ENCODE measurements at places on chromosomes 5 and 9.
A peak's percentile ranks its signal among the peaks of the same experiment; 100 is the strongest.

DNA sequence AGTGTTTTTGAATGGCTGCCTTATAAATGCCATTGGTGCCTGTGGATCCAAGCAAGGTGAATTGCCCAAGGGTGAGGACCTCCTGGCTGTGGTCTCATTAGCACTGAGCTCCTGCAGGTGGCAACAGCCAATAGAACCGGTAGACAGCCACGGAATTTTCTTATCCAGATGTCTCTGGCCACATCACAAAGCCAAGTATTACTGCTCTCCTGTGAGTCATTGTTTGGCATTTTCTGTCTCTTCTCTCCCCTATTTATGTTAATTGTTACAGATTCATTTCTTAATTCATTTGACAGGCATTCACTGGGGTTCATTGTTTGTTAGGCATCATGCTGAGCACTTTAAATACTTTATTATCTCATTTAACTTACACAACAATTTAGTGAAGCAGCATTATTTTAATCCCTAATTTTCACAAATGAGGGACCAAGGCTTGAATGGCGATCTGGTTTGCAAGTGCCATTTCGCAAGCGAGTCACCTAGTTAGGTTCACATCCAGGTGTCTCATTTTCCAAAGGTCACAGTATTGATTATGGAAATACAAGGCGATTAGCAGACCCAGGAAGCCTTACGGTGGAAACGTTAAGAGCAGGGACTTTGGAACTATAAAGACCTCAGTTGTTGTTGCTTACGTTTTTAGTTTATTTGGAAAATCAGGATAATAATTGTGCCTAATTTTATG is 58.2 kb upstream of the DPYSL3 start:
- DNase-seq: peak; percentile 28

DNA sequence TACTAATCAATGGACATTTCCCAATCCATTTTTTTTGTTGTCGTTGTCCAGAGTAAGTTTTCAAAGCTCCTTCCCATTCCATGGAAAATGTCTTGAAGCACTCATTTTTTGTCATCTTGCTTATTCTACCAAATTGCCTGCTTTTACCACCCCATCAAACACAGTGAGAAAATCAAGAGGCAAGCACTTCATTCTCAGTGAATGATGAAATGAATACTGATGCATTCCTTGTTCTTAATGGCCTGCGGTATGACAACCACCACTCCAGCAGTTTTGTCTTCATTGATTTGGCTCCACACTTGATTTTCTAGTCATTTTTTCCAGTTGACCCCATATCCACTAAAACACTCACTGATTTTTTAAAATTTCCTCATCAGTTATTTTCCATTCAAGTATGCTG is 193.5 kb upstream of the ANKH start:
- no peak for DNase-seq

GRCh38 chr9:3464033-3464638 is 61.7 kb downstream of the RFX3 start:
- no peak for DNase-seq

DNA sequence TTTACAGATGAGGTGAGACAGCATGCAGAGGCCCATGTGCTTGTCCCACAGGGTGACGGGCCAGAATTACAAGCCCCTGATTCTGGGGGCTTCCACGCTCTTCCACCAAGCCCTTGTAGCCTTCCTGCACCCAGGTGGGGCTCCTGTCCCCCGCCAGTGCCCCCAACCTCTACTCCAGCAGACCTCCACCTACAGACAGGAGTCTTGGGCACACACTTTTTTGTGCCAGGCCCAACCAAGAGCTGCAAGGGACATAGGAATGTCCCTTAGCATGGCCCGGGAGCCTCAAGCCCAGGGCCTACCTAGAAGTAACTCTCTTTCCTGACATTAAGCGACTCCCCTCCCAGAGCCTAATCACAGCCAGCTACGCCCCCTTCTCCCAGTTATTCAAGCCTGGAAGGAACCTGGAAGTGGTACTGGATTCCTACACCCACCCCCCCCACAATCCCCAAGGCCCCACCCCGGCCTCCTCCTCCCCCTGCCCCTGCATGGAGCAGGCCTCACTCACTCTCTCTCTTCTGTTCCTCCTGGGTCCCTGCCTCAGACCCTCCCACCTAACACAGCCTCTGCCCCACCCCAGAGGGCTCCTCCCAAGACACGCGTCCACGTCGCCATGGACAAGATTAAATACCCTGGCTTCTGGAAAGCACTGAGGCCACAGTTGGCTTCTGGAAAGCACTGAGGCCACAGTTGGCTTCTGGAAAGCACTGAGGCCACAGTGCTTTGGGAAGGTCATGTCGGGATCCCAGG is 30.5 kb downstream of the ADAMTS2 start:
- no peak for DNase-seq

DNA sequence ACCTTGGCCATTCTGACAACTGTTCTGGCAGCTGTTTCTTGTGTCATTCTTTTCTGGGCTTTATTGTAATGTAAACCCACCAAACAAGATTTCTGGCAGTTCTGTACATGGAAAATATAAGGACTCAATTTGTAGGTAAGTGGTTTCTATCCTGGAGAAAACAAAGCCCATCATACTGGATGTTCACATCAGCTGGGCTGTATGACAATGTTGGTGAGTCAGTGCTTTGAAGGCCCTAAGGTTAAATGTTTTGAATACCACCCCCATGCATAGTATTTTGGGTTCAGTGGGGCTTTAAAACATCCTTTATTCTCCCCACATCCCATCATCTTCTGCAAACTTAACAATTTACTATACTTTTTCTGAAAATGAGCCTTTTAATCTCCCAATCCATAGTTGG is 52.5 kb downstream of the SH3GL2 start:
- DNase-seq: no peak

DNA sequence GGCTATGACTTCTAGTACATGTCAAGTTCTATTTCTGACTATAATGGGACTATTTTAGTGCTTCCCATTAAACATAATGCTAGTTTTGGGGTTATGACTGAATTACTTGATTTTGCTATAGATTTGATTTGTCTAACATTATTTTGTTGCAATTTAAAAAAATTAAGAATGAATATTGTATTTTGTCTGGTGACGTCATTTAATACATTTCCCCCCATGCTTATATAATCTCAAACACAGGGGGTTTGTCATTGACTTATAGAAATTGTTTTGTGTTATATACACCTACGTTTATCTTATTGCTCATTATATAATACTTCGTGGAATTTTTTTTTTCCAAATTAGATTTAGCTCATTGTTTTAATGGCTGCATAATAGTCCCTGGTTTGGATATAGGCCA is 270.3 kb upstream of the VLDLR start:
- no peak for DNase-seq

GRCh38 chr5:178119915-178120606 is 6.7 kb downstream of the N4BP3 start:
- DNase-seq: no peak

GRCh38 chr9:127828262-127829031 is 25.8 kb downstream of the FPGS start:
- DNase-seq: peak; percentile 74

DNA sequence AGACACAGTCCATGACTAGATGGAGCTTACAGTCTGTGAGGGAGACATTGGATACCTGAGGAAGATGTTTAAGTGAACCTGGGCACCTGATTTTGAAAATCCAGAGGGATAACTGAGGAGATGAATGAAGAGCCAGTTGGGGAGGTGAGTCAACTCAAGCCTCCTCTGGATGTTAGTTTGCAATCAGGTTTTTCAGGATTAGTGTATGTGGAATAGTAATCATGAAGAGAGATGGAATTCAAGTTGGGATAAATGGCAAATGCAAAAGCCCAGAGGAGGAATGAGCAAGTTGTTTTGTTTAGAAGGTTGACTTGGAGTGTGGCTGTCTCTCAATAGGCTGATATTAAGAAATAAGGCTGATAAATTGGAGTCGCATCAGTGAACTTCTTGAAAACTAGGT is 28.9 kb downstream of the PRDM6 start:
- no peak for DNase-seq

DNA sequence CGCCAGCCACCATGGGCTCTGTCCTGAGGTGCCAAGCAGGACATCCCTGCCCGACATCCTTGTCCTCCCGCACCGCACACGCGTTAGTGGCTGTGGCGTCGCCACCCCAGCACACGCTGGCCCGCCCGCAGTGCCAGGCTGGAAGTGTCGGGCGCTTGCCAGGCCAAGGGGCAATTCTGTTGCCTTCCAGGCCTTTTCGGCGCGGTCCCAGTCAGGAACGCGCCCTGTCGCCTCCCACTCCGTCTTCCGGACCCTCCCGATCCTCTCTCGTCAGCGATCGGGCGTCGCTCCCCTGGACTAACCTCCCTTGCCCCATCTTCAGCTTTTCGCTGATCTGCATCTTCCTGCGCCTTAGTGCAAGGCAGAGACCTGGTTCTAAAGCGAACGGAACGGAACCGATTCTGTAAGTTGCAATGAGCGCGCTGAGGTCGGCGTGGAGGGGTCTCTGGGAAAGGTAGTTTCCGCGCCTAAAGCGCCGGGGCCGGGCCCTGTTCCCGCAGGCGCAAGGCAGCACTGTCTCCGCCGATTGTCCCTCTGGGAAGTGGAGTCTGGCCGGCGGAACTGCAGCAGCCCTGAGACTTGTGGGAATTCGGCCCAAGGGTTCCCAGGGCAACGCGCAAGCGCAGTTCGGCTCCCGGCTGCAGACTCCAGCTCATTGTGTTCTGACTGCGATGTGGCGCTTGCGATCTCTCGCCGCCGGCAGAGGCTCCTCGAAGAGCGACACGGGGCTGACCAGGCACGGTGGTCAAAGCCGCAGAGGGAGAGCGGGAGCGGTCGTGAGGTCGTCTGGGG is at the start of gene ZNF454:
Gene ZNF454 (plus strand): TSS at position 630 of the 792 bp plus-strand sequence. CDS start 1,594 bp downstream, outside the sequence.
- no peak for DNase-seq

- no peak for DNase-seq
Observed at GRCh38 chr9:135877791-135878527, 29.4 kb downstream of the CAMSAP1 start.

DNA sequence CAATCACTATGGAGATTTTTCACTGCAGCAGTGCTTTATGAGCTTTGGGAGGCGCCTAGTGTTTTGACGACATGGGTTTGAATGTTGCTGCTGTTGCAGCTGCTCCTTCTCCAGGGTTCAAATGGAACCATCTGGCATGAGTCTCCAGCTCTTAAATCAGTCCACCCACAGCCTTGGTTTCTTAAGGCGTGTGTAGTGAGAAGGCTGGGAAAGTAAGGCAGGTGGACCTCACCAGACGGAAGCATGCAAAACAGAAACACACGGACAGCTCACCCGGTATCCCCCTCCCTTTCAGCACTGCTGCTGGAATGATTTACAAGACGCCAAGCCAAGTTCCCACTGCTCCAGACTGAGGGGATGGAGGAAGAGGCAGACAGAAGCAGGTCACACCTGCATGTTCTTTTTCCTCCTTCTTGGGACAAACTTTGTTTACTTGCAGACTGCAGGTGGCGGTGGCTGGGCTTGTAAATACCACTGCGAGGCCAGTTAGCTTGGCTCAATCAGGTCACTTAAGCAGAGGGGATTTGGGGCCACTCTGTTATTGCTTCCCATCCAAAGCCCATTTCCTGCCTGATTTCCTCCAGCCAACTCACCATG is 47.4 kb downstream of the ADAM19 start:
- no peak for DNase-seq
